CD4-positive, alpha-beta T cell treated with Interleukin-12 subunit alpha and Interleukin-12 subunit beta, for 1 hour (primary cell): ENCODE measurements at places on chromosomes 2 and 18.

DNA sequence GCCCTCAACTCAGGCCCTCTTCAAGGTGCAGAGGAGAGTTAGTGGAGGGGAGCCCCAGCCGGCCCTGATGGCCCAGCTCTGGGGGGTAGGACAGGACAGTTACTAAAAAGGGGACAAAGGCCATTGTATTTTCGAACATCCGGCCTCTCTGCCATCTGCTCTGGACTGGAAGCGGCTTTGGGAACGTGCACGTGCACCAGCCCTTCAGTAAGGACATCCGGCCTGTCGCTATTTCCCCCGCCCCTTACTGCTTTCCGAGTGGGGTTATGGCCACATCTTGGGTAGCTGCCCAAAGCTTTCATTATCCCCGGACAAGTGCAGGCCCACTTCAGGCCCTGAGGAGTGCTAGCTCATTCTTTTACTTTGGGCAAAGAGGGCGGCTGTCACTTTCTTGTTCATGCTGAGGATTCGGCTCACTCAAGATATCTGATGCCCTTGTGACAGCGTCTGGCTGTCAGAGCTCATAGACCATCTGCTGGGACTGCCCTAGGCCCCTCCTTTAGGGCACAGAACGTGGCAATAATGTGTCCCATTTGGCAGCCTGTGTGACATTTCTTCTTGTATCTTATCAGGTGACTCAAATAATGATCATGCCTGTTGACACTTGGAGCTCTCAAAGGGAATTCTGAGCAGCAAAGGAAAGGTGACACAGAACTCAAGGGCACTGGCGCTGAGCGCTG, 17.5 kb downstream of the SLC4A3 start:
- DNase-seq = no peak

- DNase-seq = no peak
Measured at GRCh38 chr2:176147800-176148496, 3.4 kb upstream of the HOXD4 start.

DNA sequence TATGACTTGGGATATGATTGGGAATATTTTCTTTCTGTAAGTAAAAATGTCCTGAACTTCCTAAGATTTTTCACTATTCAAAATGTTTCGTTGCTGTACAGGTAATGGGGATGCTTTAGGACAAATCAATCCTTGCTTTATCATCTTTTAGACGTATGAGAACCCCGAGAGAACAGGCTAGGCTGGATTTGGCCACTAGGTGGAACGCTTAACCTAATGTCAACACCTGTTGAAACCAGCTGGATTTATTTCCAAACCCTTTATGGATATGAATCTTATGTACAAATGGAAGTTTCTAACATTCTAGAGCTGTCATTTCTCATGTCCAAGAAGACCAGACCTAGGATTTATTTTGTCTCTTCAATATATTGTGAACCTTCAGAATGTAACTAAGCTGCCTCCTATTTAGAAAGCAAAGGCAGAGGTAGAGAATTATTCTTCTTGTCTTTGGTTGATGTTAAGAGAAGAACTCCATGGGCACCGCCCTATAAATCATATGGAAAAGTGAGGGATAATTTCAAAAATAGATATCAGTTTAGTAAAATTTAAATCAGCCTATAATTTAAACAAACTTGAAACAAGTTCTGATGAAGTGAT, 96.7 kb downstream of the PMAIP1 start:
- DNase-seq = no peak

- no peak for DNase-seq
Measured at GRCh38 chr2:3465328-3465727, 54.0 kb downstream of the ADI1 start.

GRCh38 chr2:109710505-109711229, 83.4 kb upstream of the RGPD5 start:
- no peak for DNase-seq

GRCh38 chr2:178279142-178279541, 84.8 kb downstream of the OSBPL6 start:
- DNase-seq = no peak

- DNase-seq = no peak
Measured at GRCh38 chr2:164593959-164594358, 27.3 kb downstream of the GRB14 start.

GRCh38 chr2:2146969-2147900, 183.8 kb downstream of the MYT1L start:
- no peak for DNase-seq

DNA sequence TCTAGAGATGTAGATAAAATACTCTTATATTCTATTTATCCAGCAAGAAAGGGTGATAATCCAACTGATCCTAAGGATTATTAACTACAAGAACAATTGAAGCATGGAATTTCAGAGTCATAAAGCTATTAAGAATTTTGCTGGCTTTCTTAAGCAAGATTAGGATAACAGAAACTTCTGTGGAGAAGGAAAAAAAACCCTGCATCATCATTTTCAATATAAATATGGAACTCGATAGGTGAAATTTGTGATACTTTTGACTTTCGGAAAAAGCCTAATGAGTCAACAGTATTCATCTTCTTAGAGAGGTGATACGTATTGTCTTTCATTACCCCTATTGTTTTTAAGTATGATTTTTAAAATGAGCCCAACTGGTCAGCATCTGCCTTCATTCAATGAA, 593.3 kb downstream of the CPS1 start:
- DNase-seq = no peak

DNA sequence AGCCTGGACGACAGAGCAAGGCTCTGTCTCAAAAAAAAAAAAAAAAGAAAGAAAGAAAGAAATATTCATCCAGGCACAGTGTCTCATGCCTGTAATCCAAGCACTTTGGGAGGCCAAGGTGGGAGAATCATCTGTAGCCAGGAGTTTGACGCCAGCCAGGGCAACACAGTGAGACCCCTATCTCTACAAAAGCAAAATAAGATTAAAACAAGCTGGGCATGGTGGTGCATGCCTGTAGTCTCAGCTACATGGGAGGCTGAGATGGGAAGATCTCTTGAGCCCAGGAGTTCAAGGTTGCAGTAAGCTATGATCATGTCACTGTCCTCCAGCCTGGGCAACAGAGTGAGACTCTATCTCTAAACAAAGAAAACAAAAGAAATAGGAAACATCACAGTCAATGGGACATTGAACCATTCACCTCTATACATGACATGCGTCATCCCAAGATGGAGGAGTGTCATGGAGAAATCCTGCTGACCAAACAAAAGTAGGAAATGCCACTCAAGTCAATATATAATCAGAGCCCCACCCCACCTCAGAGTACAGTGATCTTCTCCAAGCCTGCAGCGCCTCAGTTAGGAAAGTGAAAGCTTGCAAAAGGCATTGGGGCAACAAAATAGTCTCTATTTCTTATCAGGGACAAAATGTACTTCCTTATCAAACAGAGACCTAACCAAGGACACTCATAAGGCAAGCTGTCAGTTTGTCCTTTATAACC, 9.8 kb downstream of the FEV start:
- DNase-seq = no peak

- DNase-seq = no peak
Measured at GRCh38 chr18:24346254-24346653, 51.4 kb downstream of the OSBPL1A start.

DNA sequence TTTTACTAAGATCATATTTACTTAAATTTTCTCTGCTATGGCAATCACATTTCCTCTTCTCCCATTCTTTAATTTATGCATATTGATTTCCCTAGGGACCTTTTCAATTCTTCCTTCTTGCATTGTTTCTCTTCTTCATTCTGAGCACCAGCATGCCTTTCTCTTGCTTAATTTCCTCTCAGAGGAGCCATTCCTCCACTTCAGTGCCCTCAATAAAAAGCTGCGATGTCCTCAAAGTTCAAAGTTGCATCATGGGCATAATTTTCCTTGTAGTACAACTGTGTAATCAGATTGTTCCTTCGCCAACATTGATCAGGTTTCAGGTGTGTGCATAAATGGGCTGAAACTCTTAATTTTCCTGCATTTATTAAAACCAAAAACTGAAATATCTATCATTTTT, 21.8 kb upstream of the CD226 start:
- DNase-seq = no peak

DNA sequence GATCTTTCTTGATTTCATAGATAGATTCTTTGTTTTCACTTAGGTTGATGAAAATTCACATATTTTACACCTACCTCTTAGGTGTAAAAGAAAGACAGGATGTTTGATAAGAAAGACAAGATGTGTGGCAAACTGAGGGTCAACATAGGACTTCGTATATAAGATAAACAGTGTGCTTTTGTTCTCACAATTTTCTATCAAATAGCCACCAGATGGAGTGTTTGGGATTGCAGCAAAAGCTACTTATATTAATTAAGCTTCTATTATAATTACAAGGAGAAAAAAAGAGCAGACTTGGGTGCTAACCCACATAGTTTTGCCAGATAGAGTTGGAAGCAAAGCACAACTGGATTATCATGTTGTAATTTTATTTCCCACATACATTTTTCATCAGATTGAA, 232.9 kb downstream of the CDH7 start:
- no peak for DNase-seq

DNA sequence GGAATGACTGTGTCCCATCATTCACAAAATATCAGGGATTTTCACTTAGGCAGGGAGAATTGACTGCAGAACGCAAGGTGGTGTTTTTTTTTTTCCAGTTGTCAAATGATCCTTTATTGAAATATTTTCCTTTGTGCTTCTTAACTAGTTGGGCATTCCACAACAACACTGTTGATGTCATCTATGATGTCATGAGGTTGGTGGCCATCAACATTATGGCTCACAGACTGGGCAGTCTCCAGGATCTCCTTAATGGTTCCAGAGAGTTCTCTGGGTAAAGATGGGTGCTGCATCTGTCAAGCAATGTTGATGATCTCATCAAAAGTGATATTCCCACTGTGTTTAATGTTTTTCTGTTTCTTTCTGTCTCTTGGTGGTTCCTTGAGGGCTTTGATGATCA, 31.8 kb upstream of the PLEKHM3 start:
- DNase-seq = no peak

DNA sequence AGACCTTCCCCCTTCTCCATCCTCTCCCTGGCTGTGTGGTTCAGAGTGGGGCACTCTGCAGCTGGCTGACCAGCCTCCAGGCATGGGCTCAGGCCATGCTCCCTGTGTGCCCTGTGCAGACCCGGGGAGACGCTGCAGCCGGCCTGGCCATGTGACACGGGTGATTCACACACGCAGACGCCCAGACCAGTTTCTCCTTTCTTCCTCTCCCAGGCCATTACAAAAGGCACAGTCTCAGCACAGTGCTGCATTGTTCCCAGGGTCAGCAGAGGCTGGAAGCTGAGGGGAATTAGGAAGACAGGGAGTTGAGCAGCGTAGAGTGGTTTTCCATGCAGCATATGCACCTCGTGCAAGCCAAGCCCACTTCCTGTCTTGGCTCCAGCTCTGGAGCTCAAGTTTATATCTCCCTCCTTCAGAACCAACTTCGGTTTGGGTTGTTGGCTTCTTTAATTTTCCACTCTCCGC, 288.5 kb downstream of the TNS1 start:
- no peak for DNase-seq

DNA sequence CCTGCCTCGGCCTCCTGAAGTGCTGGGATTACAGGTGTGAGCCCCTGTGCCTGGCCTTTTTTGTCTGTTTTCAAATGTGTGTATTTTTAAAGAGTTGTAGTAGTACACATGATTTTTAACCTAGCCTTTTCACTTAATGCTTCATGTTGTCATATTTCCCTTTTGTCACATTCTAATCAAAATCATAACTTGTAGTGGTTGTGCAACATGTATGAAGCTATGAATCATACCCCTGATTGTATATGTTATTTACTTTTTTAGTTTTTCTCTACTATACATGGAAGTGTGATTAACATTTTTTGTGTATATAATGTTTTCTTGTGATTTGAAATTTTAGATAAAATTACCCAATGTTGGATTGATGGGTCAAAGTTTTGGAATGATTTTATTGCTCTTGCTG, 8.5 kb downstream of the GEN1 start:
- no peak for DNase-seq
